Stimulated activated CD4-positive, alpha-beta T cell treated with anti-CD3 and anti-CD28 coated beads, Interleukin-15, amount 100 ng/mL, for 1 hour (primary cell): ENCODE measurements at places on chromosomes 11 and 22.

DNA sequence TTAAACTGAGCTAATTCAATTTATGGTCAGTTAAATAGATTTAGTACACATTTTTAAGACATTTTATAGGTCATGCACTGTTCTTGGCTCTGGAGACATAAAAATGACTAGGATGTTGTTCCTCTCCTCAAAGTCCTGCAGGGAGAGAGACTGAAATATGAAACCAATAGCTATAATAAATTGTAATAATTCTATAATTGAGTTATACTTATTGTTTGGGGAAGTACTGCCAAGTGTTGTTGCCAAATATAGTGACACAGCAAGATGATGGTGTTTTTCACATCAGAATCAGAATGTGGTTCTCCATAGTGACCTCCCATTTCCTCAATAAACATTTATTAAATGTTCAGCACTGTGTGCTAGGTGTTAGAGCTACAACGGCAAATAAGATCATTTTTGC, 470.6 kb downstream of the NTM start:
- no peak for DNase-seq

DNA sequence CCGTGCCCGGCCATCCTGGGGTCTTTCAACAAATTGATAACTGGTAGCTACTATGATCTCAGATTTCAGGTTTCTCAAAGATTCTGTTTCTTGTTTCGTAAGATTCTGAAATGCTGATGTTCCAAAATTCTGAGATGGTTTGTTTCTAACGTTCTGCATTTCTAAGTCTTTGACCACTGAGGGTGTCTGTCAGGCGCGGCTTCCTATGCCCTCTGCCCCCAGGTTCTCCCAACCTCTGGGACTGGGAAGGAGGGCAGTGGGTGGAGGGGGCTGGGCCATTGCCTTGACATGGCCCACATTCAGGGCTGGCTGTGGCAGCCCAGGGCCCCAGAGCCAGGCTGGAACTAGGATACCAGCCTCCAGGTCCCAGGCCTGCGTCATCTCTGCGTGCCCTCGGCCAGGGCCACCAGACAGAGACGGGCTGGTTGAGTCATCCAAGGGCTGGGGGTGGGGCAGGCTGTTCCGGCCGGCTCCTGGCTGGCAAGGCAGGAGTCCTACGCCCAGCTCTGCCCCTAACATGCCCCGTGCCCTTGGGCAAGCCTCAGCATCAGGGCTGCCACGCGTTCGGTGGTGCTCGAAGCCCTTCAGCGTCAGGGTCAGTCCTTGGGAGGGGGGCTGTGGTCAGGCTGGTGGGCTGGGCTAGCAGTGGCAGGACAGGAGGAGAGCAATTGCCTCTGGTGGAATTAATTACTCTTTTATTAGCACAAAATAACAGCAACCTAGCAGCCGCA, 5.2 kb downstream of the TMEM134 start:
- no peak for DNase-seq

DNA sequence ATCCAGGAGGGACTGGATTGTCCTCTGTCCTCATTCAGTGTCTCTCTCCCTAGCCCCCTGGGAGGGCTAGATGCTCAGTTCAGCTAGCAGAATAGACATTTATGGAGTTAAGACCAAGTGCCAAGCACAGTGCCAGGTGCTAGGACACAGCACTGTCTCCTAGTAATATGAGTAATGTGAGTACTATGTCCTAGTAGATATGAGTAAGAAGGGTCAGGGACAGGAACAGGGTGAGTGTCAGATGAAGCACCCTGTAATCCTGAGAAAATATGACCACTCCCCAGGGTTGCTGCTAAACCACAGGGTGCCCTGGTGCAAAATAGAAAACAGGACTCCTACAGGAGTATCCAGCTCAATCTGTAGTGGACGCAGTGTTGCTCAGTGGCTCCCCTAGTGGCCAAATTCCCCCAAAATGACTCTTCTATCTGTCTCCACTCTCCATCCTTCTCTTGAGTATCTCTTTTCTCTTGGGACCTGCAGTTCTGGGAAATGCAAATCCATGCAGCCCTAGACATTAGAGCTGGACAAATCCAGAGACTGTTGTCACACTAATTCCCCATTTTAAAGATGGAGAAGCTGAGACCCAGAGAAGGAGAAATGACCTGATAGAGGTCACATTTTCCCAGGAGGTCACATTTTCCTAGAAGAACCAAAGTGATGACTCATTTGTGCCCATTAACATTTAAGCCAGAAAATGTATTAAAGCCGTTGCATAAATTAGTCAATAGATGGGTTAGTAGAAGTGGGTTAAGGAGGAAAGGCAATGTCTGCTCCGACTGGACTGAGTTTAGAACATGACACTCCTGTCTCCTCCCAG, 214.3 kb downstream of the NXPE2 start:
- no peak for DNase-seq

DNA sequence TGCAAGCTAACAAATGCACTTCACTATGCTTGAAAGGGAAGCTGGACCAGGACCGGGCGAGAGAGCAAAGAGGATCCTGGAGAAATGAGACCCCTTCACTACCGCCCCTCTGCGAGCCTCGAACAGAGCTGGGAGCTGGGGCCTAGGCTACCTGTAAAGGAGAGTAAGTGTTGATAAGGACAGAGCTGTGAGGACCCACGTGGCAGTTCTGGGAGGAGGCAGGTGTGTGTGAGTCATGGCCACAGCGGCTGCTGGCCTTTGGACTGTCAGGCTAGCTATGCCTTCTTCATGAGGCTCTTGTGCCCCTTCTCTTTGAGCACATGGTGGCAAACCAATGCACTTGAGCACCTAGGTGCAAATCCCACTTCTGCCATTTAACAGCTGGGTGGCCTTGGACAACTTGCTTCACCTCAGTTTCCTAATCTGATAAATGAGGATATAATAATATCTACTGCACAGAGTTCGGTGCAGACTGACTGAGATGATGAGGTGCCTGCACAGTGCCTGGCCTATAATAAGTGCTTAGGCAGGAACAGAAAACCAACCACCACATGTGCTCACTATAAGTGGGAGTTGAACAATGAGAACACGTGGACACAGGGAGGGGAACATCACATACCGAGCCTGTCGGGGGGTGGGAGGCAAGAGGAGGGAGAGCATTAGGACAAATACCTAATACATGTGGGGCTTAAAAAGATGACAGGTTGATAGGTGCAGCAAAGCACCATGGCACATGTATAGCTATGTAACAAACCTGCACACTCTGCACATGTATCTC, 35.3 kb upstream of the KCNJ11 start:
- DNase-seq = no peak

DNA sequence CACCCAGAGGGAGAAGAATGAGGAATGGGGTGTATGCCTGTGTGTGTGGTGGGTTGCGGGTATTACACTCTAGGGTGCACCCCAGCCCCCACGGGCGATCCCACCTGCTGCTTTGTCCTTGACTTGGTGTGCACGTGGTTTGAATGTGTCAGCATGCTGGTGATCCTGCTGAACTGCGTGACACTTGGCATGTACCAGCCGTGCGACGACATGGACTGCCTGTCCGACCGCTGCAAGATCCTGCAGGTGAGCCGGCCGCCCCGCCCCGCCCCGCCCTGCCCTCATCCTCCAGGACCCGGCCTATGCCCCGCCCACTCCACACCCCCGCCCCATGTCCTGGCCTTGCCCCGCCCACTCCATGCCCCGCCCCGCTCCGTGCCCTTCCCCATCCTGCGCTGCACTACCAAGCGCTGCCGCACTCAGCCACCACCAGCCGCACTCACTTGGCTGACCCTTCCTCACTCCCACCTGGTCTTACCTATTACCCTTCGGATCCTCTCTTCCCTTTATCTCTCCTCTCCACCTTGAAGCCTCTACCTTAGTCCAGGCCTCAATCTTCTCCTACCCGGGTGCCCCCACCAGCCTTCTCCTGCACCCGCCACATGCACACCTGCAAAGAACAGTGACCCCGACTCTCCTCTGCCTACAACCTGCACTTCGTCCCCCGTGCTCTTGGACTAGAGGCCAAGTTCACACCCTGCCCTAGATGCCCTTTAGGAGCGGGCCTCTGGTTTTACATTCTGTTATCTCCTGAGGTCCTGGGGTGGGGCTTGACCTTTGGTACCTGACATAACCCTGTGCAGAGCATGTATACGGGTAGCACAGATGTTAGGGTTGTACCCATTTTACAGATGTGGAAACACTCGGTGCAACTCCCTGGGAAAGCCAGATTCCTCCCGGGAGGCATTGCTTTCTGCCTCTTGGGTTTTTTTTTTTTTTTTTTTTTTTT, 27.7 kb downstream of the CACNA1I start:
- peak; percentile 29 for DNase-seq

DNA sequence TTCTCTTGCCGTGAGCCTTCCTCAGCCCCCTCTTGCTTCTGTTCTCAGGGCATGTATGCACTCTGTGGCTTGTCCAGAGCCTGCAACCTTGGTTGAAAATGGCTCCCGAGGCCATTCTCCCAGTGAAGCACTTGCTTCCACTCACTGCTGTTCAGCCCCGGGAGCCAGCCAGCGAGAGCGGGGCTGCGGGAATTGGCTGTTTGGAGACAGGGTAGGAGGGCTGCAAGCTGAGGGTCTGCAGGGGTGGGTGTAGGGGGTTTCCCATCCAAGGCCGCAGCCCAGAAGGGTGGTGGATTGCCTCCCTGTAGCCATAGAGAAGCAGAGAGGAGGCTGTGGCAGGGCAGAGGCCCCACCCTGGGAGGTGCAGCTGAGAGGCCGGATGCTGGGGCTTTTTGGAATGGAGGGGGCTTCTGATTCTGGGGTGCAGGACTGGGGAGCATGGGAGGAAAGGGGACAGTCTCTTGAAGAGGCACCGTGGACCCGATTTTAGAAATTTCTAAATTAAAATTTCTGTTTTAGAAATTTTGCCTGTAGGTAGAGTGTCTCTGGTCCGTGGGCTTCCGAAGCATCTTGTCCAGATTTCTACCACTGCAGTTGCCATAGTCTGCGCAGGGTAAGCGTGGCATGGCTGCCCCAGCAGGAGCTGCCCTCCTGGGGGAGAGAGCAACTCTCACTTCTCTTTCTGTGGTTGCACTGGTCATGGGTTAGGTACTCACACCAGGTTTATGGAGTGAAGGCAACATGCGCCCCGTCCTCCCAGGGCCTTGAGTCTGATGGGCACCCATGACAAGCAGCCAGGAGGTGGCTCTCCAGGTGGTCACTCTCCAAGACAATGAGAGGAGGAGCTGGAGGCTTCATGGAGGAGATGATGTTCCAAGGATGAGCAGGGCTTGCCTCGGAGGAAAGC, 100.2 kb downstream of the TBC1D22A start:
- DNase-seq = no peak
